ENCODE measurements at places on chromosomes 13 and 19. TPM values are rescaled to one million over a fixed set of nuclear protein-coding genes. Genes with fewer than 3 reads are reported as not detected.

- DNase-seq = no peak
These were observed 16.5 kb upstream of the ERCC1 start for GRCh38 chr19:45440259-45440638.

GRCh38 chr13:73991884-73992283 lies 142.3 kb downstream of the KLF12 start:
- no peak for DNase-seq

- no peak for DNase-seq
These were observed 11.0 kb upstream of the CASP14 start for GRCh38 chr19:15038294-15038693.

DNA sequence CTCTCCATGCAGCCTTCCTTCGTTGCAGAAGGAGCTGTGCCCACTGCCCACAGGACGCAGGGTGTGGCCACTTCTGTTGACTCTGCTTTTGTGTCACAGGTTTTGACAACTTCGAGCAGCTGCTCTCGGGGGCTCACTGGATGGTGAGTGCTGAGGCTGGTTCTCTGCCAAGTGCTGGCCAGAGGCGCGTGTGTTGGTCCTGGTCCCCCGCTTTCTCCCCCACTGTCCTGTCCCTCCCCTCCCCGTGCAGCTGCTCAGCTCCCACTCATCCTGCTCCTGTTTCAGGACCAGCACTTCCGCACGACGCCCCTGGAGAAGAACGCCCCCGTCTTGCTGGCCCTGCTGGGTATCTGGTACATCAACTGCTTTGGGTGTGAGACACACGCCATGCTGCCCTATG lies 10.6 kb upstream of the PDCD2L start:
- no peak for DNase-seq

- DNase-seq = no peak
These were observed 1.2 kb upstream of the EFNA2 start for GRCh38 chr19:1284293-1284978.

- DNase-seq = no peak
These were observed 17.3 kb upstream of the PNMA8C start for GRCh38 chr19:46446021-46446420.

DNA sequence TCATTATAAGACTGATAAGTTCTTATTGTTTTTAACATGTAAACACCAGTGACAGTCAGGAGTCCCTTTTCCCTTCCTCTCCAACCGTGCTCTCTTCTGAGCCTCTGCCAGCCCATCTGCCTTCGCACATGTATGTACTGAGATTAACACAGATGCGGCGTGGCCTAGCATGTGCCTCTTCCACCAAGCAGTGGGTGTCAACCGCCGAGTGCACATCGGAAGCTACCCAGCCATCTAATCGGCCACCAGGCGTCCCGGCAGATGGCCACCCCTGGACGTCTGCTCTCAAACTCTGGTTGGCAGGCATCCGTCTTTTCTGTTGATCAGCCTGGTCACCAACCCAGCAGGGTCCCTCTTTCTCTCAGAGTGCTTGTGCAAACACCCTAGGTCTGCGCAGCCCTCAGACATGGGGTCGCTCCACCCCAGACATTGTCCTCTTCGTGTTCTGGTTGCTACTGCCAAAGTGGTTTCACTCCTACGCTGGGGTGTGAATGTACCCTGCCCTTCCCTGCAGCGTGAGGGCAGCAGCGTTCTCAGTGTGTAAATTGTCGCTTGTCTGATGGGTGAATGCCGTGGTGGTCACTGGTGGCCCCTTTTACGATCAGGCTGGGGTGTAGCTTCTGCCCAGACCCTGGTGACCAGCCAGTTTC lies 57.7 kb upstream of the LDLR start:
- no peak for DNase-seq

DNA sequence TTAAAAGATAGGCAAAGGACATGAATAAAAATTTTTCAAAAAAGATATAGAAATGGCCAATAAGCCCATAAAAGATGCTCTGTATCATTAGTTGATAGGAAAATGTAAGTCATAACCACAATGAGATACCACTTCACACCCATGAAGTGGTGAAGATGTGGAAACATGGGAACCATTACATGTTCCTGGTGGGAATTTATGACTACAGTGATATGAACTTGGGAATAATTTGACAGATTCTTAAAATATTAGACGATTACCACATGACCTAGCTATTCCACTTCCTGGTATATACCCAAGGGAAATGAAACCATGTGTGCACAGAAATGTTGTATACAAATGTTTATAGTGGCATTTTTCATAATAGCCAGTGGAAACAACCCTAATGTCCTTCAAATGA lies 232.2 kb downstream of the GGACT start:
- no peak for DNase-seq

GRCh38 chr19:51688671-51689571 lies 4.2 kb upstream of the SPACA6 start:
- DNase-seq = peak; percentile 92

DNA sequence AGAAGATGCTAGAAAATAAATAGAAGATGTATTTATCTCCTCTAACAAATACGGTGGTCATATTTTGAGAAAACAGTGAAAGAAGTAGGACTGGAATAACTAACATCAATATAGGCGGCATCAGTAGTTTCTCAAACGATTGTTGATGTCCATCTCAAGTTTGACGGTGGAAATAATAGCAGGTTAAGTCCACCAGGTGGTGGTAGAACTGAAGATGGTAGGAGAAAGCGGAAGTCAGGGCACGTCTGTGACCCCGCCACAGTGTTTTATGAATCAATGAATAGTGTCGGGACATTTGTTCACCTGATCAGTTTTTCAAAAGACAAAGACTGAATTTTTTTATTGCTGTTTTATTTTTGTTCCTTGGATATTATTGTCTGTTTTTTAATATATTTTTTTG lies 706.4 kb upstream of the SLC10A2 start:
- DNase-seq = no peak

- DNase-seq = no peak
These were observed 1.1 kb downstream of the FKBP8 start for GRCh38 chr19:18541992-18542940.

DNA sequence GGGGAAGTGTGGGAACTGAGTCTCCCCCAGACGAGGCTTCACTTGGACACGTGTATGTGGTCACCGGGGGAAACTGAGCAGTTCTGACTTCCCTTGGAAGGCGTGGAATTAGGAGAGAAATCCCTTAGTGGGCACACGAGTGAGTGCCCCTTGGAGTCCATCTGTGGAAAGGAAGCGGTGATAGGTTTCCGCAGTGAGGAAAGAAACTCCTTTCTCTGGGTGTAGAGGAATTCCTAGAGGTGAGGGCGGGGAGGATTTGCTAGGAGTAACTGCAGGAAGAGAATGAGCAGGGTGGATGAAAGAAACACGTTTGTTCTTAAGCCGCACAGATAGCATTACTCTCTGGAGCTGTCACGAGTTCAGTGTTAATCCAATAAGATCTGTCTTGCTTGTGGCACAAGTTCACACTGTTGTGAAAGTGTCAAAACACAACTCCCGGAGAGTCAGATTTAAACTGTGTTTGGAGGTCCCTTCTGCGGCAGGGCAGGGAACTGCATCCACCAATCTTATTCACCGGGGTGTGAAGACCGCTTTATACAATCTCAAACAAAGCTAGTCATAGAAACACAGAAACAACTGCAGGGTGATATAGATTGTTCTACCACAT lies 1.2 kb downstream of the KL start:
- peak; percentile 48 for DNase-seq

- no peak for DNase-seq
These were observed 23.9 kb upstream of the GAS6 start for GRCh38 chr13:113887700-113888201.

- DNase-seq = no peak
These were observed 316.6 kb downstream of the DNAJC15 start for GRCh38 chr13:43339805-43340550.

DNA sequence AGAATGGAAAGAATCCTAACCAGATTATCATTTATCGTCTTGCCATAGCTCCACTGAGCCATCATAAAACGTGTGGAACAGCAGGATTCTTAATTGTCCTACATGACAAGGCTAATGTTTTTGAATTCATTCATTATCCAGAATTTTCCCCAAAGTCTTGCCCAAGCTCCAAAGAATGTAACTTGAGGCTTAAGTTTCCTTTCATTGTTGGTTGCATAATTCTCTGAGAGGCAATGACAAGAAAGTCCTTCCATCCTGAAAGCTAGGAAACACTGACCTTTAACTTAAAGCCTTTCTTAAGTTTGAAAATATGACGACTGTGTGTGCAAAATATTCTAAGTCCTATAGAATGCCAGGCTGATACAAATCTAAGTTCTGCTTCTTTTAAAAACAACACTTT lies 546.1 kb downstream of the SUCLA2 start:
- DNase-seq = no peak

- DNase-seq = no peak
These were observed 8.4 kb upstream of the TEX101 start for GRCh38 chr19:43406297-43406696.

GRCh38 chr19:18428173-18428786 lies 9.1 kb downstream of the SSBP4 start:
- no peak for DNase-seq

- no peak for DNase-seq
These were observed 6.3 kb upstream of the SPIB start for GRCh38 chr19:50412419-50412818.

GRCh38 chr13:25118378-25118905 lies 22.5 kb downstream of the PABPC3 start:
- no peak for DNase-seq

GRCh38 chr13:74625541-74625940 lies 491.3 kb upstream of the KLF12 start:
- DNase-seq = no peak

DNA sequence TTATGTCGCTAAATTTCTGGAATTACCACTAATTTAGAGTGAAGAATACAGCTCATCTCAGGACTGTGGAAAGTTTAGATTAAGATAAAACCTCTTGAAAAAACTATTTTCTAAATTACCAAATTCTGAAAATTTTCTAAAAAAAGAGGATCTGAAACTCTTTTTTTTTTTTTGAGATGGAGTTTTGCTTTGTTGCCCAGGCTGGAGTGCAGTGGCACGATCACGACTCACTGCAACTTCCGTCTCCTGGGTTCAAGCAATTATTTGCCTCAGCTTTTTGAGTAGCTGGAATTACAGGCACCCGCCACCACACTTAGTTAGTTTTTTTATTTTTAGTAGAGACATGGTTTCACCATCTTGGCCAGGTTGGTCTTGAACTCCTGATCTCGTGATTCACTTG lies 16.6 kb upstream of the ZNF253 start:
- no peak for DNase-seq

DNA sequence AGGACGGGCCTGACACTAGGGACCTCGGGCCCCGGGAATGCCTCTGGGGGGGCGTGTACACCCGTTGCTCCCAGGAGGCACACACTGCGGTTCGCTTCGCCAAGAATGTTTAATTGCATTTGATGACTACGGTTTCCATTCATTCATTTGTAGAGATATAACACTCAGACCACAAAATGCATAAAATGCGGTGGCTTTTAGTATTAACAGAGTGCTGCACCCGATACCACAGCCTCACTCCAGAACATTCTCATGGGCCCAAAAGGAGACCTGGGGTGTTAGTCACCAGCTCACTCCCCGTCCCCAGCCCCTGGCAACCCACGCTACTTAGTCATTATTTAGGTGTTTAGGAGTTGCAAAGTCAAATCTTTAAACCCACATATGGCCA lies 21.8 kb downstream of the HCN2 start:
- DNase-seq = no peak

DNA sequence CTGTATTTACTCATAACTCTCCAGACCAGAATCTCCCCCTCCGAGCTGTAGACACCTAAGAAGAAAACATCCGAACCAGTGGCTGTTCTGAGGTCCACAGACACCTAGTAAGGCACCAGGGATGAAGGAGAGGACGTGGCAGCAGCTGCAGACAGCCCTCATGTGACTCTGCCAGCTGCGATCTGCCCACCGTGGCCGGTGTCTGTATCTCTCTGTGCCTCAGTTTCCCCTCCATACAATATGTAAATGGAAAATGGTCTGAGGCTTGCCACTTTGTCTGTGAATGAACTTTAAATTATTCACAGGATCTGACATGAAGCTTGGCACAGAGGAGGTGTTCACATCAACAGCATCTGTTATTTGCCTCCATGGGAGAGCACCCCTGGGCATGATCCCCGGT lies 2.4 kb downstream of the CEACAM4 start:
- no peak for DNase-seq

DNA sequence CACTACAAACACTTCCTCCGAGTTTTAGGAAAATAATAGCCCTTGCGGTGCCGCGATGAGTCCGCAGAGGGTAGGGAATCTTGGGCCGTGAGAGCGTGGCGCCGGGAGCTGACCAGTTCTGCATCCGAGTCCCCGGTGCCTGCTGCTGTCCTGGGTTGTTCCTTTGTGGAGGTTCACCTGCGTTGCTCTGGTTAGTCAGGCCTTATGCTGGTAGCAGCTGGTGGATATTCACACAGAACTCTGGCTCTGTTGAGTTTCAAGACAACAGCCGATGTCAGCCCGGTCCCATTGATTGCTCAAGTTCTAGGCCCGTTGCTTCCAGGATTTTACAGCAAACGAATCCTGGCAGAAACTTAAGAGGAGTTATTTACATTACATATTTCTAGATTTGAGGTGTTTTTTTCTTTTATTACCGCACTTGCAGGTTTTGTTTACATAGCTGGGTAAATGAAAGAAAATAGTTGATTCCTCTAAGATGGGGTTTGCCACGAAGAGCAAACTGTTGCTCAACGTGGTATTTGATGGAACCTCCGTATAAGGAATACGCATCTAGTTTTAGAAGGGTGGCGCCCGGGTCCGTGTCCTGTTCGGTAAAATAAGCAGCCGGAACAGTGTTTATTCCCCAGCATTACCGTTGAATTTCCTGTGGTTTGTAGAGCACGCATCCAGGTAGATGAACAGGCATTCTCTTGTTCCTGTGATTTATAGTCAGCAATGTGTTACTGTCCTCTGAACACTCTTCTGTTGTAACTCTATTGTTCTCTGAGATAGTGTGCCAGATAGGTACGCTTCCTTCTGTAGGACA lies 1.3 kb downstream of the CLDN10 start:
- no peak for DNase-seq

Gene ABHD13
- 5.1 TPM for total RNA-seq

Gene MBD3L2
- not detected for total RNA-seq

Gene WASF3
- 12.6 TPM for total RNA-seq

Gene CPB2
- total RNA-seq = not detected

Gene HTR2A
- 0.11 TPM for total RNA-seq

Gene ZNF256
- 10.8 TPM for total RNA-seq

Gene ADAMTS10
- total RNA-seq = 11.5 TPM

Gene JAK3
- total RNA-seq = 1.7 TPM

Gene IGFL4
- not detected for total RNA-seq

Gene TSKS
- 0.38 TPM for total RNA-seq

Gene PNMA8B
- total RNA-seq = 0.55 TPM

Gene LYPD5
- total RNA-seq = 1.3 TPM

Gene SCEL
- total RNA-seq = not detected

Measured in left ventricle myocardium inferior (tissue), 1 donor.